Fibroblast of the aortic adventitia (primary cell): ENCODE measurements at places on chromosomes 7 and 10. TPM values are rescaled to one million over a fixed set of nuclear protein-coding genes. Genes with fewer than 3 reads are reported as not detected.

Gene GIMAP6
- 0.18 and 0.74 TPM in 2 replicates for total RNA-seq

DNA sequence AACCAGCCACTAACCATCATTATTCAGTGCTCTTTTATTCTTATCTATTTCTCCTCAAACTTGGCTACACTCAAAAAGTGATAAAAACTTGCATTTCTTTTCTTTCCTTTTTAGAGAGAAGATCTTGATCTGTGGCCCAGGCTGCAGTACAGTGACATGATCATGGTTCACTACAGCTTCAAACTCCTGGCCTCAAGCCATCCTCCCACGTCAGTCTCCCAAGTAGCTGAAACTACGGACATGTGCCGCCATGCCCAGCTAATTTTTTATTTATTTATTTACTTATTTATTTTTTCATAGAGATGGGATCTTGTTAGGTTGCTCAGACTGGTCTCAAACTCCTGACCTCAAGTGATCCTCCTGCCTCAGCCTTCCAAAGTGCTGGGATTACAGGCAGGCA is 24.6 kb upstream of the TMEM248 start:
- no peak for DNase-seq

Gene EBLN1
- total RNA-seq = not detected in 2 replicates

Gene PDZD7
- 0.16 and 0.27 TPM in 2 replicates for total RNA-seq

Gene HOXA13
- total RNA-seq = not detected in 2 replicates

DNA sequence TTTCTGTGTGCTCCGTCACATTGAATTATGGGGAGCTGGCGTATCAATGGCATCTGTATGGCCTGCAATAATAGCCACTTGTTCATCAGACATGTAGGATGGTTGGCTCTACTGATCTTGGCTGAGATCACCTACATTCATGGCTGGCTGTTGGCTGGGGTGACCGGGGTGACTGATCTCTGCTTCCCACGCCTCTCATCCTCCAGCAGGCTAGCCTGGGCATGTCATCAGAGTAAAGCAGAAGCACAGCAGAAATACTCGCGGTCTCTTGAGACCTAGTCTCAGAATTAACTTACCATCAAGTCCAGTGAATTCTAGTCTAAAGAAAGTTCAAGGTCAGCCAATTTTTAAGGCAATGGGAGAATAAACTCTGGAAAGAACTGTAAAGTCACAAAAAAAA is 257.7 kb upstream of the GLI3 start:
- DNase-seq = peak; percentile 4

Gene VWDE
- total RNA-seq = 0.08 and 0.09 TPM in 2 replicates

Gene PTF1A
- total RNA-seq = not detected in 2 replicates

GRCh38 chr7:143322760-143323633 is 7.1 kb downstream of the CLCN1 start:
- DNase-seq = no peak
